ENCODE measurements at places on chromosomes 13 and 19.

- no peak for DNase-seq
Measured at GRCh38 chr13:75947448-75947847, 311.3 kb downstream of the LMO7 start.

- DNase-seq, result peak; percentile 74
Measured at GRCh38 chr19:49808711-49809159, 4.4 kb downstream of the FUZ start.

DNA sequence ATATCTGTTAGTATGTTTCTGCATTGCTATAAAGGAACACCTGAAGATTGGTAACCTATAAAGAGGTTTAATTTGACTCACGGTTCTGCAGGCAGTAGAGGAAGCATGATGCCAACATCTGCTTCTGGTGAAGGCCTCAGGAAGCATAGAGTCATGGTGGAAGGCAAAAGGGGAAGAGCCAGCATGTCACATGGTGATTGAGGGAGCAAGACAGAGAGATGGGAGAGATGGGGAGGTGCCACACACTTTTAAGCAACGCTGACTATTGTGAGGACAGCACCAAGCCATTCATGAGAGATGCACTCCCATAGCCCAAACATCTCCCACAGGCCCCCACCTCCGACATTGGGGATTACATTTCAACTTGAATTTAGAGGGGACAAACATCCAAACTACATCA lies 32.8 kb downstream of the COG6 start:
- DNase-seq, result no peak

- no peak for DNase-seq
Measured at GRCh38 chr19:38303517-38304351, at the start of gene C19orf33. Gene C19orf33, plus strand, starts transcription at chr19:38304251. Its CDS starts 11 bp downstream, at chr19:38304262.

GRCh38 chr19:47377801-47378200 lies 28.7 kb downstream of the DHX34 start:
- DNase-seq, result no peak

DNA sequence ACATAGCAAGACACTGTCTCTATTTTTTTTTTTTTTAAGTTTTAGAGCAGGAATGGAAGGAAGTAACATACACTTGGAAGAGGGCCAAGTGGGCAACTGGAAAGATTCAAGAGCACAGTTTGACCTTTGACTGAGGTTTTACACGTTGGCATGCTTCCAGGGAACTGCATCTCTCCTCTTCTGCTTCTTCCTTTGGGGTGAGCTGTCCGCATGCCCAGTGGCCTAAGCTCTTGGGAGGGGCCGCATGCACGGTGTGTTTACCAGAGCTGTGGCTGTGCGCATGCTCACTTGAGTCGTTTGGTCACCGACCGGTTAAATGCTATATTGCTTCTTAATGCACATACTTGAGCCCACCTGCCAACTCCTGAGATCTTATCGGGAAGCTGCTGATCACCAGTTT lies 727.7 kb downstream of the UQCRFS1 start:
- DNase-seq, result no peak

- no peak for DNase-seq
Measured at GRCh38 chr19:10587022-10587838, at the start of gene AP1M2. Gene AP1M2, minus strand, starts transcription at chr19:10587312. Its CDS starts 81 bp downstream, at chr19:10587231.

DNA sequence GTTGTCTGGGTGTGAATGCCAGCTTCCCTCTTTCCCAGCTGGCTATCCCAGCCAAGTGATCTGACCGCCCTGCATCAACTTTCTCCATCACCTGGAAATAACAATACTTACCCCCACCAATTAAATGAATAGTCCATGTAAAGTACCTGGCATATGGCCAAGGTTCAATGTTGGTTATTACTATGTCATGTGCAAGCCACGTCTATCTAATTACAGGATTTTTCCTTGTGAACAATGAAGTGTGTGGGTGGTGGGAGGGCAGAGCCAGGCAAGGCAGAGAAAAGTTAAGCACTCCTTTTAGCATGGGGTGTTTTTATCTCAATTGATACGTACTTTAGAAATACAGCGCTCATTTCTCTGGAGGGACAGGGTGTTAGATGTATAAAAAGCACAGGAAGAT lies 121.1 kb downstream of the NHLRC3 start:
- DNase-seq, result no peak

GRCh38 chr13:87675851-87676250 lies 4.7 kb downstream of the SLITRK5 start:
- no peak for DNase-seq

DNA sequence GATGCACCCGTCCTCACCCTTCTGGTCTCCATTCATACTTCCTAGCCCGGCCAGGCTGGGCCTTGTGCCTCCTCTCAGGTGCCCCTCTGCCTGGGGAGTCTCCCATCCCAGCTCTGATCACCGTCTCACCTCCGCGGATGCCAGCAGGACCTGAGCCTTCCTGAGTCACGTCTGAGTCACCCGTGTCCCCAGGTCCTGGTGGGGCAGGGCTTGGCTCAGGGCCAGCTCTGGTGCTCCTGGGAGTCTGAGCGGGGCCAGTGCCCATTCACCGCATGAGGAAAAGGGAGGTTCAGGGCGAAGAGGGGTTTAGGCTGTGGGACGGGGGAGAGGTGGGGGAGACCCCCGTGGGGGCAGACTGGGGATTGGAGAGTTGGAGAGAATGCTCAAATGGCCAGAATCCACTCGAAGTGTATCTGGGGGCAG lies 593 bp downstream of the ATP8B3 start:
- DNase-seq, result peak; percentile 17

GRCh38 chr19:52896431-52897137 lies 851 bp downstream of the ZNF320 start:
- DNase-seq, result no peak

DNA sequence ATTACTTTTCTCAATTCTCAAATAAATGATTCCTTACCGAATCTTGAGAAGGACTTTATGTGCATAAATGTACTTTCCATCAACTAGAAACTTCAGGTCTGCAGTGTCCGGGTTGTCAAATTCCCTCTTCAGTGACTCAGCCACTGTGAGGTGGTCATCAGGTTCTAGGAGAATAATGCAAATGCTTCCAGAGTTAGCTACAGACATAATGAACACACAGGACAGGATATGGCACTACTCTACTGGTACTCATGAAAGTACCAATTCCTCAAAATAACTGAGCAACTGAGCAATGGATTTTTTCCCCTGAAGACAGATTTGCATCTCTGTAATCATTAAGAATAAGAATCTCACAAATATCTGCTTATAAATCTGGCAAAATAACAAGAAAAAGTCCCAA lies 31.2 kb downstream of the RCBTB2 start:
- no peak for DNase-seq

DNA sequence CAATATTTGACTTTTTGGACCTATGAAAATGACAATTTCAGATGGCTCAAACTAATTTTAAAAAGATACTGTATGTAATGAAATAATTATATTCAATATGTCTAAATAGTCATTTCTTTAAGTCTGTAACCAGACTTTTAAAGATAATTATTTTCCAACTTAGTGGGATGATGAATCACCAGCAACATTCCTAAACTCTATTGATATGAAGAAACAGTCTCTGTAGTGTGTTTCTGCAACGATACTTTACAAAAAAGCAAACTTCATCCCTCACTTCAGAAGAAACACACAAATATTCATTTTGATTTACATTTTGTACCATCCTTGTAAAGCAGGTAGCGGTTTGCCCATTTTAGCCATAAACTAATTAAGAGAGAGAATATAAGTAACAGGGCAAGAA lies 417.4 kb downstream of the EFNB2 start:
- DNase-seq, result no peak

GRCh38 chr13:25319771-25320170 lies 18.3 kb downstream of the NUP58 start:
- DNase-seq, result no peak

- no peak for DNase-seq
Measured at GRCh38 chr19:1854542-1855039, 6.3 kb upstream of the REXO1 start.

DNA sequence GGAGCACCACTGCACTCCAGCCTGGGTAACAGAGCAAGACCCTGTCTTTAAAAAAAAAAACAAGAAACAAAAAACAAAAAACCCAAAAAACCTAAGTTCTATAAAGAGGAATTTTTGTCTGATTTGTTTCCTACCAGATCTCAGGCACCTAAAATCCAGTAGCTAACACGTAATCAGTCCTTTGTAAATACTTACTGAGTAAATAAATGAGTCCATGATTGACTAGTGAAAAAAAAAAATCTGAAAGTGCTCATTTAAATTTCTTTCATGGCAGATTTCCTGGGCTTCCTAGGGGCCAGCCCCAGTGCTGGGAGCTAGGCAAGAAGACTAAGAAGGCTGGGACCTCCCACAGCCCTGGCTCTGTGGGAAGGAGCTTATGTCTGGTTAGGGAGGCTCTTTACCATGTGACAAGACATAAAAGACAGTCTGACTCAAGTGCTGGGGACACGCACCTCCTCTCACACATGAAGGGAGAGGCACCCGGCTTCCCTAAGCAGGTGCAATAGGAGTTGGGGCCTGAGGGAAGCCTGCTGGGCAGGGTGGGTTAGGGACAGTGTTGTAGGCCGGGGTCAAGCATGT lies 22.5 kb downstream of the LIG1 start:
- DNase-seq, result no peak

GRCh38 chr19:30371161-30371836 lies 885 bp upstream of the ZNF536 start:
- no peak for DNase-seq

- no peak for DNase-seq
Measured at GRCh38 chr13:43294412-43294811, 271.0 kb downstream of the DNAJC15 start.

- DNase-seq, result no peak
Measured at GRCh38 chr19:7397687-7398086, 49.0 kb downstream of the ARHGEF18 start.

GRCh38 chr19:7257148-7258040 lies 36.8 kb downstream of the INSR start:
- no peak for DNase-seq

GRCh38 chr13:95033890-95034289 lies 267.4 kb downstream of the ABCC4 start:
- no peak for DNase-seq

DNA sequence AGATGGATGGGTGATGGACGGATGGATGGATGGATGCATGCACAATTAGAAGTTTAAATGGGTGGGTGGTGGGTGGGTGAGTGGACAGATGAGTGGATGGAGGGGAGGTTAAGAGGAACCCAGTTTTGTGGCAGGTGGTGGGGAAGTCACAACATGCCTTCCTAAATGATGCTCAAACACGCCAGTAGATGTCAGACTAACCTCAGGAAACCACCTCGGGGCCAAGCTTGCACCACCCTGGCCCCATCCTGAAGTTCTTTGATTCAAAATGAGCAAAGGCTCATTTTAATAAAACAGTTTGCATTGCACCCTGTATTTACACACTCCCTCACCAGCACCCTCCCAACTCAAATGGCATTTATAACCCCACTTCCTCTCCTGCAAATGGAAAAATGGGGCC lies 91.4 kb upstream of the CACNA1A start:
- peak; percentile 9 for DNase-seq

- DNase-seq, result no peak
Measured at GRCh38 chr19:11252665-11253355, 9.5 kb downstream of the DOCK6 start.

DNA sequence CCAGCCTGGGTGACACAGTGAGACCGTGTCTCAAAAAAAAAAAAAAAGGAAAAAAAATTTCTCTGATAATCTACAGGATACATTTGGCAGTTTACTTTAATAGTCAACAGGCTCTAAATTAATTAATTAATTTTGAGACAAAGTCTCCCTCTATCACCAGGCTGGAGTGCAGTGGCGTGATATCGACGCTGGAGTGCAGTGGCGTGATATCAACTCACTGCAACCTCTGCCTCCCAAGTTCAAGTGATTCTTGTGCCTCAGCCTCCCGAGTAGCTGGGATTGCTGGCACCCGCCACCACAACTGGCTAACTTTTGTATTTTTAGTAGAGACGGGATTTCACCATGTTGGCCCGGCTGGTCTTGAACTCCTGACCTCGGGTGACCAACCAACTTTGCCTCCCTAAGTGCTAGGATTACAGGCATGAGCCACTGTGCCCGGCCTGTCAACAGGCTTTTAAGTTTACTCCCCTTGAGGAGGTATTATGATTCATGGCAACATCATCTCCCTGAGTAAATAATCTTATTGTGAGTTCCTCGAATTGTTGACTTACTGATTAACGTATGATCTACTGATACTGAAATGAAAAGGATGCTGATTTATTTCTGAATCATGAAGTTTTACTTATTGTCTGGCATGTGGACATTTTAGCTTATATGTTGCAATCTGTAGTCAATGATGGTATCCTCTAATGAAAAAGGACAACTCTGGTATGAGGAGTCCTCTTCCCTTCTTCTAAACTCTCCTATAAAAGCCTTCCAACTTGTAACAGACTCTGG lies 21.3 kb upstream of the MTRF1 start:
- DNase-seq, result no peak

DNA sequence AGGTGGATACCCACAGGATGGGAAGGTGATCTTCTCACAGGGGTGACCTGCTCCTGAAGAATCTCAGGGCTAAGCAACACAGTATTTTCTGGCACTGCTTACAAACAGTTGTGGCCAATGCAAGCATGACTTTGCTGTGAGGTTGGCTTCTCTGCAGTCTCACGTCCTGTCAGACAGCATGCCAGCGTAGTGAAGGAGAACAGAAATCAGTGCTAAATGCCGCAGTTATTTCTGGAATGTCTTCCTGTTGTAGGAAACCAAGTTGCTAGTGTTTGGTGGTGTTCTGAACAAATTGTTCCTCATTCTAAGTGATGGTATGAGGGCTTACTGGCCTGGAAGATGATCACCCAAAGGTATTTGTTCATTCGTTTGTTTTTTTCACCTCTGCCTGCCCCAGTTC lies 320.1 kb downstream of the MTUS2 start:
- no peak for DNase-seq

DNA sequence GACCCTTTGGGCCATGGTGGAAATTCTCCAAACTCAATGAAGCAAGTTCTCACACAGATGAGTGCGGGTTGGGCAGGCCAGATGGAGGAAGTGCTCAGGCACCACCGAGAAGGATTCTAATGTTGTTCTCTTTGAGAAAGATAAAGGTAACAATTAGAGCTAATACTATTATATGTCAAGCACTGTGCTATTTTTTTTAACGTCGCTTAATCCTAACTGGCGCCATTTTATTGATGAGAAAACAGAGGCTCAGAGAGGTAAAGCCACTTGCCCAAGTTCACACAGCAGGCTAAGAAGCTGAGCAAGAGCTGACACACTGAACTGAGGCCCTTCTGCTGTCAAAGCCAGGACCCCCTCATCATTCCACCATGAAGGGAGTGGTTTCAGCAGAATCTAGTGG lies 1.0 kb downstream of the FBL start:
- no peak for DNase-seq

DNA sequence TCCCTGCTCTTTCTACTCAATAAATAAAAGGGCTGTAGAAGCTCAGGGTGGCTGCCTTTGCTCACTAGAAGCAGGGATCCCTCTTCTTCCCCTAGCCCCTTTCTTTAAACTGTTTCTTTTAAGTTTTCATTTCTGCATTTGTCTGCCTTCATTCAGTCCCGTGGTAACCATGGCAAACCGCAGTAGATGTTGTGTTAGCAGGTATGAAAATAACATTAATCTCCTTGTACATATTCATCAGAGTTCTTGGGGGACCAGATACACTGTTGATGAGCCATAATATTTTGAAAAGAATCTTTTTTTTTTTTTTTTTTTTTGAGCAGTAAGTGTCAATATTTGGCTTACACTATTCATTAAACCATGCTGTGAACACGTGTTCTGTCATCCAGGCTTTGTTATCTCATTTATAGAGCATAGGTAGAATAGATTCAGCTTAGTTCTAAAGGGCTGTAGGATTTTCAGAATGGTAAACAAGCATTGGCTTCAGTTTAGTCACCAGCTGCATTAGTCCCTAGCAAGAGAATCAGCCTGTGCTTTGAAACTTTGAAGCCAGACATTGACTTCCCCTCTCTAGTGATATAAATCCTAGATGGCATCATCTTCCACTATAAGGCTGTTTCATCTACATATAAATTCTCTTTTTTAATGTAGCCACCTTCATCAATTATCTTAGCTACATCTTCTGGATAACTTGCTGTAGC lies 59.4 kb upstream of the SPRY2 start:
- DNase-seq, result no peak
